Stimulated activated CD4-positive, alpha-beta T cell treated with anti-CD3 and anti-CD28 coated beads, Interleukin-1b, Interleukin-23, amount 100 ng/mL, for 24 hours (primary cell): ENCODE measurements at places on chromosomes 7 and 10.

- DNase-seq: no peak
Measured at GRCh38 chr10:70087616-70088307, 35.1 kb downstream of the MACROH2A2 start.

DNA sequence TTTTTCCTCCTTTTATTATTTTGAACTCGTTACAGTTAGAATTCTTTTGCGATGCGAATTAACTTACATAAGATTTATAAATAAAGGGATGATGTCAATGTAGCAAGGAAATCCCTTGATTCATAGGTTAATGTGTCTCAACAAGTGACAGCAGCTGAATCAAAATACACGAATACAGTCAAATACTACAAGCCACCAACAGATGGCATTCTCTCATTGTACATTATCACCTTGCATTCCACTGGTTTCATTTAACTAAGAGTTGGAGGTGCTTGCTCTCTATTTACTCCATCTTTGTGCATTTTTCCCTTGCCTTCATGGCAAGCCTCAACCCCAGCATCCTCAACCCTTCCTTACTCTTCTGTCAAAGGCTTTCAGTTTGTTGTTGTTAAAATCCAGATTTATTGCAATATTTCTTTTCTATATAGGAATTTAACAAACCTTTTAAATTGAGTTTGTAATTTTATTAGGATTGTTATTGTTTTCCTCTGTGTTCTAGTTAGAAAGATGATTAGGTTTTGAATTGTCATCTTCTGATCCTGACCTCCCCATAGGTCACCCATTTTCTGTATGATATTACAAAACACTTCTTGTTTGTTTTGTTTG, 78.3 kb downstream of the SLC25A40 start:
- no peak for DNase-seq

GRCh38 chr7:30922596-30922995, 10.9 kb downstream of the AQP1 start:
- no peak for DNase-seq

DNA sequence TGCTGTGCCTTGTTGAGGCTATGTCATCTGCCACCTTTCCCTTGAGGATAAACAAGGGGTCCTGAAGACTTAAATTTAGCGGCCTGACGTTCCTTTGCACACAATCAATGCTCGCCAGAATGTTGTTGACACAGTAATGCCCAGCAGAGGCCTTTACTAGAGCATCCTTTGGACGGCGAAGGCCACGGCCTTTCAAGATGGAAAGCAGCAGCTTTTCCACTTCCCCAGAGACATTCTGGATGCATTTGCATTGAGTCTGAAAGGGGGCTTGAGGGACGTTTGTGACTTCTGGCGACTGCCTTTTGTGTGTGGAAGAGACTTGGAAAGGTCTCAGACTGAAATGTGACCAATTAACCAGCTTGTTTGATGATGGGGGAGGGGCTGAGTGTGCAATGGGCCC, 52.5 kb downstream of the VWA2 start:
- DNase-seq: no peak

DNA sequence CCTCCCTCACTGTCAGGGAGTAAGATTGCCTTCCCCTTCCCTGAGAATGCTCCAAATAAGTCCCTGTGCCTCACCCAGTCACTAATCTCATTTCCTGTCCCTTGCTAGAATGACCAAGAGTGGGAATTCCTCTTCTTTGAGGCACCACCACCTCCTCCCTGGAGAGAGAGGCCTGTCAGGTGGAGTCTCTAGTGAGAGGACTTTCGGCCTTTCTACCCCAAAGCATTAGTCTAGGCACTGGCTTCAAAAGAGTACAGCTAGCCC, 145.0 kb downstream of the PTPN20 start:
- no peak for DNase-seq

- no peak for DNase-seq
Measured at GRCh38 chr10:59905066-59905730, 1.2 kb downstream of the CCDC6 start.
